ENCODE measurements at places on chromosomes 6 and 20. TPM values are rescaled to one million over a fixed set of nuclear protein-coding genes. Genes with fewer than 3 reads are reported as not detected.

MMP24 gene
- 2.4 TPM for total RNA-seq

MCHR2 gene
- not detected for total RNA-seq

RNF144B gene
- total RNA-seq, result 11.2 TPM

SLC22A2 gene
- total RNA-seq, result not detected

PDE7B gene
- not detected for total RNA-seq

FAM83C gene
- not detected for total RNA-seq

OPRL1 gene
- 3.5 TPM for total RNA-seq

CYP39A1 gene
- total RNA-seq, result 0.62 TPM

DNA sequence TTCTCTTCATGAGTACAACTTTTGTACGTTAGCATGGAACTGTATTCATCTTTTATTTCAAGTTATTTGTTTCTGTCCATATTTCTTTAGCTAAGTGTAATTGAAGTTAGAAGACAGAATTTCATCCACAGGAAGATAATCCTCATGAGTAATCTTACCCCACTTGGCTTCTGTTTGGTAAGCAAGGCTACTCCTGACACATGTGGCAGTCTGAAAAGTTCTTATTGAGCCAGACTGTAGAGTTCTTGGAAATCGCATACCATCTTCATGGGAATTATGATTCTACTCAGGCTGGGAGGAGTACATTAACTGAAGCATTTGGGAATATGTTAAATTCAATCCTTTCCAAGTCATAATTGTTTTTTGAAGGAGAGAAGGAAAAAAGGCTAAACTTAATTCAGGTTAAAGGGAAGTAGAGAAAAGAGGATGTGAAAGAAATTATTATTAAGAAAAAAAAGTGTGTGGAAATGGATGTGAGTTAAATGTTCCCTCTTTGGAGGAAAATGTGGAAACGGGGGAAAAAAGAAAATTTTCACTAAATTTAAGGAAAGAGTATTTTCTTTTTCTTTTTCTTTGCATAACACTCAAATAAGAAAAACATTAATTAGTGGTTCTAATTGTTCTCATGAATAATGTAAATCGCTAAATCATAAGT, 41.5 kb upstream of the TENT5A start:
- no peak for DNase-seq

GRCh38 chr6:70905742-70906141, 51.1 kb downstream of the B3GAT2 start:
- no peak for DNase-seq

GRCh38 chr6:67190733-67191132, 1444.3 kb upstream of the ADGRB3 start:
- no peak for DNase-seq

DNA sequence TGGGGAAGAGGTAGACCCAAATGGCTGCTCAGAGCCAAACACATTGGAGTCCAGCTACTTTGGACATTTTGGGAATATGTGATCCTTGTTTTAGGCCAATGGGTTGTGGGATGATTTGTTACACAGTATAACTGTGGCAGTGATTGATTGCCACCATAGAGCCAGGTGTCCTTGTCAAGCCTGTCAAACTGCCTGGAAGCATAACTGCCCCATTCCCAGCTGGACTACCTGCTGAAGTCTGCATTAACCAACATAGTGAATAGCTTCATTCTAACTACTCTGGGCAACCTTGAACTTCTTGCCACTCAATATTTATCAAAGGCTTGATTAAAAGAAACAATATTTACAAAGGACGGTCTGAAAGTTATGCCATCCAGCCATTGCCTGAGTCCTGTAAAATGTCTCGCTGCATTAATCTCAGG, 164.7 kb downstream of the LINC00237 start:
- no peak for DNase-seq

DNA sequence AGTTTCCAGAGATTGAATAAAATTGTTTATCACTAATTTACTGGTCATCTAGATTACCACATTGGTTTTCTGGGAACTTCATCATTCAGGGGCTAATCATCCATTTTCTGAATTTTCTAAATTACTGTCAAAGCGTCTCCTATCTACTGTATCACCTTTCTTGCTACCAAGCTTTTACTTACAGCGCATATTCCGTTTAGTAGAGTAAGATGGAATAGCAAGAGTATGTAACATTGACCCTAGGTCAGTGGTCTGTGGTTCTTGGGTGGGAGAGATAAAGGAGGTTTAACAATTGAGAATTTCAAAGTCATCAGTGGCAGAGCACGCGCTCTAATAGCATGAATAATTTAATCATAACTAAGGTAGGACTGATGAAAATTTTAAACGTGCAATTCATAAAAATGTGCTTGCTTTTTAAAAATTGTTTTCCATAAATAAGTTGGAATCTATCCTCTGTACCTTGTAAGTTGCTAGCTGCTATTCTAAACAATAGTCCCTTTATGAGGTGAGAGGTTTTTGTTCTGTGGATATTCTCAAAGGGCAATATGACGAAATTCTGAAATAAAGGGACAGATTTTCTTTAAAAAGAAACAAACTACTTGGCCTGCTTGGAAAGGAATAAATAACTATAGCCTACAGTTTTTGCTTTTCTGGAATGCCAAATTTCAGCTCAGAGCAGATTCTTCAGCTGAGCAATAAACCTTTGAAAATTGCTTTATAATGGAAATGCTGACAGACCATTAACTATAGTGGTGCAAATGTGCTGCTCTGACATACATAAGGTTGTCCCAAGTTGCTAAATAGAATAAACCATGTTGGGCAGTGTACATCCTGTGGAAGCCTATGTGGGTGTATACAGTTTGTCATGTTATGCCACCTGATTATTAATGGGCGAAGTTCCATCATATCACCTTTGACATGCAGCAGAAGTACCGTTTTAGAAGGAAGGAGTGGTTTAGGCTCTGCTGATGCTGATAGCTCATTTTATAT, 84.1 kb downstream of the ZFAND3 start:
- no peak for DNase-seq

- DNase-seq, result no peak
Observed at GRCh38 chr20:54469293-54469692, 6.1 kb upstream of the DOK5 start.

- DNase-seq, result no peak
Observed at GRCh38 chr6:89487864-89488263, 54.9 kb downstream of the ANKRD6 start.

- DNase-seq, result peak; percentile 75
Observed at GRCh38 chr6:77463861-77464494, 687 bp upstream of the HTR1B start.

DNA sequence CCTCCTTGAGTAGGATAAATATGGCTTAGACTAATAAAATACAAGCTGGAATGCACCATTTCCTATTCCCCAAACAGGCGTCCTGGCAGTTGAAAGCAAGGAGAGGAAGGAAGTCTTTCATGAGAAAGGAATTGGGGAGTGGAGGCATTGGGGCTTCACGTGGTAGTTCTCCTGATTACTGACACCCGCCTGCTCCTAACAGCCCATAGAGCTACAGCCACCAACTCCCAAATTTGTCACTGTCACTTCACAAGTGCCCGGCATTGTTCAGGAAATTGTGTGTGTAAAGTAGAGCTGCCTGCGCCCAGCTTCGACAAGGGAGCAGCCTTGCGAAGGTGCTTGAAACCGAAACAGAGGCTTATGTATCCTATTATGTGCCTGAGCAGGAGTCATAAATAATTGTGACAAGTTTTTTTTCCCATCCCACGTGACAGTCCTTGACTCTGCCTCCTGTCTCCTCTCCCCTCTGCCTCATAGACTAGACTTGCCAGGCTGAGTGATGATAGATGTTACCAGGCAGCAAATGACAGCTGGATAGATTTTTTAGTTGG, 301.7 kb upstream of the ZFP64 start:
- no peak for DNase-seq

DNA sequence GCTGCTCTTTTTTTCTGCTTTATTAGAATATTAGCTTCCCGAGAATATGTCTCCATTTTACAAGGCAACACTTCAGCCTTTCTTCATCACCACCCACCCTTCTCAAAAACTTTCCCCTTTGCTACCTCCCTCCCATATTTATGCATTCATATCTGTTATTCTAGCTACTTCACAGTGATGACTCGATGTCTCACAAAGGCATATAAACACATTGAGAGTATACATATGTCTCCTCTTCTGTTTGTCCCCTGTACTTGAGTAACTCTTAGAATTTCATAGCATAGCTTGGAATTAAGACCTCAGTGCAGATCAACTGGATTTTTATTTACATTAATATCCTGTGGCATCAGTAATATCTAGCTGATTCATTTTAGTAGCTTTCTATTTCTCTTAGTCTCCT, 6.5 kb downstream of the RNF144B start:
- no peak for DNase-seq

- no peak for DNase-seq
Observed at GRCh38 chr6:133085896-133086295, 155.3 kb upstream of the EYA4 start.

DNA sequence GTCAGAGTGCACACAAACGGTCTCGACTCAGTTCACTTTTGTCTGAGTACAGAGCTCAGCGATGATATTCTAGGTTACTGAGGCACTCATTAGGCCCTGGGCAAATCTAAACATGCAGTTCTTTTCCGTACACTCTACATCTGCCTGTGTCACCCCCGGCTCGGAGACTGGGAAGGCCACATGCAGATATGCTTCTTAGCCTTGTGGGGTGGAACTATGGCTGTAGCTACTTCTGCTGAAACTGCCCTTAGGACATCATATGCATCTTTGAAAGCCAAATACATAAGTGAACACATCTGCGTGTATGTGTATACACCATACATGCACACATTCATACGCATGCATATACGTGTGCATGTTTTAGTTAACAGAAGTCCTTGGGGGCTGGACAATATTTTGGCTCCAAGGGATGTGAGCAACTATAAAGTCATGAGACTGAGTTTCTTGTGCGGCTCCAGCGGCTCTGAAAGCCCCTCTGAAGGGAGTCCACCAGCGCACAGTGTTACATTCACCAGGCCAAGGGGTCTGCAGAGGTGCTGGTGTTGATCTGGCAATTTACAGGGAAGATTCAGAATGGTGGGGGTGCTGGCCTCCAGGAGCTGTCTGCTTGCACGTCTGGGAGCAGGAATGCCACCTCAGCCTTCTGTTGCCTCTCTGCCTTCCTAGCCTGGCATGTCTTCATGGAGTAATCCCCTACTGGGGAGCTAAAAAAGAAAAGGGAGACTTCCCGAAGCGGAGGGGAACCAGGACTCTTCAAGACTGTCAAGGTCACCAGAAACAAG, 31.6 kb downstream of the PSMG4 start:
- peak; percentile 53 for DNase-seq

GRCh38 chr6:22651731-22652130, 82.4 kb downstream of the HDGFL1 start:
- no peak for DNase-seq

GRCh38 chr6:162899148-162899547, 171.4 kb downstream of the PACRG start:
- DNase-seq, result no peak

DNA sequence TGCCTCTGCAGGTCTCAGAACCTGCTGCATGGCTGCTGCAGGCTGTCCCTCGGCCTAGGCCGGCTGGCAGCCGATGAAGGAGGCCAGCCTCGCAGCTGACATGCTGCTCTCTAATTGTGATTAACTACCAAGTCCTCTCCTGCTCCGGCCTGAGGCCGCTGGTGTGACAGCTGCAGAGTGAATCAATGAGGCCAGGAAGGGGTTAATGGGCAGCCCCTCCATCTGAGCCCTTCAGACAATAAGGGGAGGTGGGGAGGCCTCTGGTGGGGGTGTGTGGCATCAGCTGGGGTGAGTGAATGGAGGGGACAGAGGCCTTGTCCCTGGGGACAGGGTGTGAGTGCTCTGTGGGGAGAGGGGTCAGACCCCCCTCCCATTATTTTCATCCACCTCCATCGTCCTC, 34.4 kb downstream of the SLC52A3 start:
- DNase-seq, result no peak

- no peak for DNase-seq
Observed at GRCh38 chr20:34110745-34111641, 1.1 kb downstream of the EIF2S2 start.

- DNase-seq, result no peak
Observed at GRCh38 chr6:36455486-36456027, 12.8 kb downstream of the KCTD20 start.

GRCh38 chr20:20079102-20079784, 26.9 kb downstream of the CFAP61 start:
- no peak for DNase-seq

DNA sequence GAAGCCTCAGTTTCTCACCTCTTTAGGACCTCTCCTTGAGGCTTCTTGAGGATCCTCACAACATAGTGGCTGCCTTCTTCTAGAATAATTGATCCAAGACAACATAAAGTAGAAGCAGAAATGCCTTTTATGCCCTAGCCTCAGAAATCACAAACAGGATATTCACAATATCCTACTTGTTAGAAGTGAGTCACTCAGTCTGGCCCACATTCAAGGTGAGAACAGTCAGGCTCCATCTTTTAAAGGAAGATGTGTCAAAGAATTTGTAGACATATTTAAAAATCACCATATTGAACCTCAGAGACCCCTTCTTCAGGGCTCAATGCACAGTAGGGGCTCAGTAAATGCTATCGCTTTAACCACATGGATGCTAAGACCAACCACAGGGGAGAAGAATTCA, 20.8 kb upstream of the FAM83D start:
- DNase-seq, result no peak

DNA sequence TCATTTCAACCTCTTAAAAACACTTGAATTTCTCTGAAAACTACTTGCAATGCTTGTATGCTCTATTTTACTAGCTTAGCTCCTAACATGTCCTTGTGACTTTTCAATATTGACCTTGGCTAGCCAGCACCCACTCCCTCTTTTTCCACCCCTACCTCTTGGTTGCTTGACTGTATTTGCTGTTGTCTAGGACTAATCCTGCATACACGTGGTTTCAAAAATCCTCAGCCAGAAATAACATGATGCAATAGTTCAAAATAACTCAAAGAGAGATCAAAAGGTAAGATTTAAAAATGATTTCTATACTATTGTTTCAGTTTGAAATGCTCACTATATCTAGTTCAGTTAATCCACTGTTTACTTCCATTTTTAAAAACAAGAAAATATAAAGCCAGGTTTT, 102.3 kb upstream of the TBX18 start:
- no peak for DNase-seq

DNA sequence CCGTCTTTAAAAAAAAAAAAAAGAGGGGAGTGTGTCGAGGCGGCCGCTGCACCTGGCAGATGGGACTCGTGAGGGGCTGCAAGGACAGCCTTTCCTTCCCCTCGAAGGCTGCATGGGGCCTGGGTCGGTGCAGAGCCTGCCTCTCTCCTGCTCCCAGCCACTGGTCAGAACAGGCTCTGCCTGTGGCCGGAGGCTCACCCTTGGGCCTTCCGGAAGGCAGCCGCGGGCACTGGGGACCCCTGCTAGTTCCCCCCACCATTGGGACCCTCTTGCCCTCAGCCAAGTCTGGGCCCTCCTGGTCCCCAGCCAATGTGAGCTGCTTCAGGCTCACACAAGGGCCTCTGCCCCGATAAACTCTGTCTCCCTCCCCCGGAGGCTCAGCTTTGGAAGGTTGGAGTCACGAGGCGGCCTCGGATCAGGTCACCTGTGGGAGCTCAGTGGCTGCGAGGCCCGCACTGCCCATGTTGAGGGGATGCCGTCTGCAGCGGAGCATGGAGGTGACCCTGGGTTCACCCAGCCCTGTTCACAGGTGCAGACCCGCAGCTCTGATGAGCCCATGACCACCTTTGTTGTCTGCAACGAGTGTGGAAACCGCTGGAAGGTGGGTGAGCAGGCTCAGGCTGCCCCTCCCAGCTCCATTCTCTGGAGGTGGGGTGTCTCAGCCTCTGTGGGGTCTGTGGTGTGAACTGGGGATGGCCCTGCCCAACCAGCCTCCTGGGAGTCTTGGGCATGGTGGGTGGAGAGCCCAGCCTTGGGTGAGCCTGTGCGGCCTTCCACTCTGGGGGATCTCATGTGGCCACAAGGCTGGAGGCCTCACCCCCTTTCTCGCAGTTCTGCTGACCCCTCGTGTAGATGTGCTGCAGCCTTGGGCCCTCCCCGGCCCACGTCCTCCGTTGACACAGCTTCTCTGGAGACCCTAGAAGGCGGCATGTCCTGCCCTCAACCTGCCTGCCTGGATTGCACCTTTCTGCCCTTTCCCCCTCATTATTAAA, 7.7 kb downstream of the RGS19 start:
- no peak for DNase-seq
